Fibroblast of pulmonary artery (primary cell): ENCODE measurements at places on chromosomes 11 and 22.
A peak's percentile ranks its signal among the peaks of the same experiment; 100 is the strongest.

GRCh38 chr11:123330948-123331347 is 99.1 kb upstream of the GRAMD1B start:
- DNase-seq = no peak

GRCh38 chr11:45178890-45179671 is 32.6 kb downstream of the PRDM11 start:
- peak; percentile 57 for DNase-seq

GRCh38 chr11:33040033-33040861 is 875 bp downstream of the TCP11L1 start:
- no peak for DNase-seq

- DNase-seq = no peak
Observed at GRCh38 chr11:2788168-2789071, 88.6 kb upstream of the KCNQ1OT1 start.

GRCh38 chr11:11038782-11039181 is 180.9 kb upstream of the ZBED5 start:
- DNase-seq = no peak

DNA sequence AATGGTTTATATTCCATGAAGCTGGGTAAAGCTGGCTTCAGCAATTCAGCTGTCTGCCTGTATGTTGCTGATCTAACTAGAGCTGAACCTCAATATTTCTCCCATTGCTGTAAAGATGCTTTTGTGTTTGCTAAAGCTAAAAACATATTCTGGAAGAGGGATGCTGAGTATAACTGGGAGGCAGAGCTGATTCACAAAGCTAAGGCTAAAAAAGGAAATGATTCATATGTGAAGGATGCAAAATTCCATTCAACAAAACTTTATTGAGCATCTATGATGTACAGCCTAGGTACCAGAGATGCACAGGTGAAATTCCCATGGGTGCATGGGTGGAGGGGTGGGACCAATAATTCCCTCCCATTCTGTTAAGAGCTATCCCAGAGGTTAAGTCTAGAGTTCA is 193.9 kb downstream of the KIF18A start:
- no peak for DNase-seq
